ENCODE measurements at places on chromosomes 12 and 14. TPM values are rescaled to one million over a fixed set of nuclear protein-coding genes. Genes with fewer than 3 reads are reported as not detected.

The TEX52 gene
- not detected for total RNA-seq

The ARID4A gene
- total RNA-seq: 90.2 TPM

The CRACR2A gene
- 52.8 TPM for total RNA-seq

The ARG2 gene
- 5.2 TPM for total RNA-seq

The ANP32D gene
- not detected for total RNA-seq

The KRT5 gene
- total RNA-seq: not detected

The UNC119B gene
- 16.2 TPM for total RNA-seq

The CD163L1 gene
- 0.08 TPM for total RNA-seq

The FRS2 gene
- 27.9 TPM for total RNA-seq

The FBXO33 gene
- 47.8 TPM for total RNA-seq

The CLEC4D gene
- not detected for total RNA-seq

The KRT74 gene
- total RNA-seq: not detected

The NRL gene
- 2.2 TPM for total RNA-seq

The GPD1 gene
- total RNA-seq: 0.77 TPM

The GARIN6 gene
- total RNA-seq: not detected

DNA sequence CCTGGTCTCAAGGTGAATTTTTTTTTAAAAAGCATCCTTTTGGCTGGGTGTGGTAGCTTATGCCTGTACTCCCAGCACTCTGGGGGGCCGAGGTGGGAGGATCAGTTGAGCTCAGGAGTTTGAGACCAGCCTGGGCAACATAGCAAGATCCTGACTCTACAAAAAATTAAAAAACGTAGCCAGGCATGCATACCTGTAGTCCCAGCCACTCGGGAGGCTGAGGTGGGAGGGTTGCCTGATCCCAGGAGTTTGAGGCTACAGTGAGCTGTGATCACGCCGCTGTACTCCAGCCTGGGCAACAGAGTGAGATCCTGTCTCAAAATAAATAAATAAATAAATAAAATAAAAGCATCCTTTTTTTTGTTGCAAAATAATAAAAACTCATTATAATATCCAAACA lies 12.4 kb downstream of the TSPAN9 start:
- no peaks in the 10 kb centered on the region for H3K36me3 ChIP-seq
- H3K27me3 ChIP-seq: no peaks in the 10 kb centered on the region
- no peak for DNase-seq
- H3K4me1 ChIP-seq: peaks cover 2% of the 10 kb centered on the region
- no peak overlapping the region for H3K4me3 ChIP-seq

DNA sequence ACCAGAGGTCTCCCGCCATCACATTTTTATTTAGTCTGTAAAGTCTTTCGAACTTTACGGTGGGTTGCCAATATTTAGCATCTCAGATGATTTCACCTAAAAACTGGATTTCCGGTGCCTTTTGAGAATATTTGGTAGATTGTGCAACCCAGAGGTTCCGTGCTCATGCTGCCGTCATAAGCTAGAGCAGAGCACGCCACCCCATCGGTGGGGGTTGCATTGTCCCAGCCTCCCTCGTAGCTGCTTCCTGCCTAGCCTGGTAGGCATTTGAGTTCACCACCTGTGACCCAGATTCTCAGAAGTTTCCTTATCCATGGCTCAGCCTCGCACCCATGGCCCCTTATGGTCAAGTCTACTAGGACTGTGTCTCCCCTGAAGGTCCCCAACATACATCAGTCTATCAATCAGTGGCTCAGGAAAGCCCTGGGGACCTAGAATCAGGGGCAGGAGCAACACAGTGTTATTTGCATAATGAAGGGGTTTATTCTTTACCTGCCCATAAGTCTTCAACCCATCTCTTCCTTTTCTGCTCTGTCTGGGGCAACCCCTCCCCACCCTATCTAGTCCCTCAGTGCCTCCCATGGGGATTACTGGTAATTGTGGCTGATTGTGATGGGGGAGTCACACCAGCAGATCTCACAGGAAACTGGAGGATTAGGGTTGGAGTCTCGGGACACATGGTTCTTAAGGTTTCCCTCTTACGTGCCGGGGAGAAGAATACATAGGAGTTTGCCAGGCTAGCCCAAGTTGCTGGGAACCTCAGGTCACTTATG lies 152.3 kb downstream of the PHETA1 start:
- H3K4me3 ChIP-seq: peak overlapping the region; percentile 25
- DNase-seq: no peak
- peaks cover 44% of the 10 kb centered on the region for H3K27me3 ChIP-seq
- peaks cover 2% of the 10 kb centered on the region for H3K36me3 ChIP-seq

GRCh38 chr12:93468008-93468371 lies 676 bp downstream of the MRPL42 start:
- H3K4me1 ChIP-seq: peaks cover 19% of the 10 kb centered on the region
- H3K27me3 ChIP-seq: no peaks in the 10 kb centered on the region
- H3K36me3 ChIP-seq: peaks cover 9% of the 10 kb centered on the region
- H3K4me3 ChIP-seq: peak overlapping the region; percentile 91
- no peak for DNase-seq

GRCh38 chr12:57666897-57667296 lies 27.0 kb upstream of the OS9 start:
- no peak overlapping the region for H3K27ac ChIP-seq
- peaks cover 2% of the 10 kb centered on the region for H3K36me3 ChIP-seq
- DNase-seq: no peak
- H3K27me3 ChIP-seq: no peaks in the 10 kb centered on the region
- H3K4me3 ChIP-seq: no peak overlapping the region

GRCh38 chr12:53443955-53444354 lies 2.4 kb downstream of the PRR13 start:
- peak overlapping the region; percentile 98 for H3K4me3 ChIP-seq
- H3K27ac ChIP-seq: peak overlapping the region; percentile 93
- H3K36me3 ChIP-seq: no peaks in the 10 kb centered on the region
- DNase-seq: no peak

DNA sequence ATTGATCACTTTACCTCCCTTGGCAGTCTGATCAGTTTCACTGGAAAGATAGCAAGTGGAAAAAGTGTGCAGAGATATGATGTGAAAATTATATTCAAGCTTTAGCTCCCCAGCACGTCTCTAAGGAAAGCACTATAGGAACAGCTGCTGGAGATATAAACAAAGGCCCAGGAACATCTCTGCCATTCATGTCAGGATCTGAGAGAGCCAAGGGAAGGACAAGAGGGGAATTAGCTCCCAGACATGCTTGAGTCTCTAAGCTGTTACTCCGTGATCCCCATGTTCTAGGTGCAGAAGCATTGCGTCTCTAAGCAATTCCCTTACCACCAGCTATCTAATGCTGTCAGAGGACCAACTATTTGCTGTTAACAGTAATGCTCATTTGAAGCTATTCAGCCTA lies 700.2 kb downstream of the DIO2 start:
- DNase-seq: no peak
- no peak overlapping the region for H3K4me3 ChIP-seq
- H3K27ac ChIP-seq: no peak overlapping the region
- no peaks in the 10 kb centered on the region for H3K27me3 ChIP-seq
- no peaks in the 10 kb centered on the region for H3K36me3 ChIP-seq

DNA sequence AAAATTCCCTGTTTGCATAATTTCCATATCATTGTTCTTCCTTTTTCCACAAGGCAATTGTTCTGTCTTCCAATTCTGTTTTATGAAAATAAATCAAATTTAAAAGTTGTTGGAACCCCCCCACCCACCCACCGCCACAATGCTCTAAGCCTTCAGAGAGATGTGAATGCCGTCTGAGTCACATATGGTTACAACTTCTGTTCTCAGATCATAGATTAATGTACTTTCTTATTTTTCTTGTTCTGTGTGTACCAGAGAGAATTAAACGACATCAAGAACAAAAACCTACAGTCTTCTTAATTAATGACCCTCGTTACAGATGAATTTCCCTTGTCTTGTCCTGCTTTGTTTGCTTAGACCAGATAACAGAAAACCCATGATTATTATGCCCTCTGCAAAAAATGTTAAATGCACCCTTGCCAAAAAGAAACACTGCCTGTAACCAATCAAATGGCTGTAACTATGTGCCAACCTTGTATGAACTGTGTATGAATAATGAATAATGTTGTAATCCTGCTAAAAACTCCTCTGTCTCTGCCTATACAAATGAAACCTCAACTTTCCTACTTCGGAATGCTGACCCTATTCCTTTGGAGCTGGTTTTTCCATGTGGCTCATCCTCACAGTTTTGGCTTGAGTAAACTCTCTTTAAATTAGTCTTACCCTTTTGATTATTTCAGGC lies 14.0 kb downstream of the OR6S1 start:
- no peak overlapping the region for H3K27ac ChIP-seq
- peaks cover 52% of the 10 kb centered on the region for H3K4me1 ChIP-seq
- H3K27me3 ChIP-seq: peaks cover 54% of the 10 kb centered on the region
- no peak for DNase-seq

- no peak for DNase-seq
- H3K4me3 ChIP-seq: no peak overlapping the region
- no peaks in the 10 kb centered on the region for H3K27me3 ChIP-seq
- peaks cover 11% of the 10 kb centered on the region for H3K36me3 ChIP-seq
Observed at GRCh38 chr12:71656740-71657139, 6.9 kb downstream of the ZFC3H1 start.

DNA sequence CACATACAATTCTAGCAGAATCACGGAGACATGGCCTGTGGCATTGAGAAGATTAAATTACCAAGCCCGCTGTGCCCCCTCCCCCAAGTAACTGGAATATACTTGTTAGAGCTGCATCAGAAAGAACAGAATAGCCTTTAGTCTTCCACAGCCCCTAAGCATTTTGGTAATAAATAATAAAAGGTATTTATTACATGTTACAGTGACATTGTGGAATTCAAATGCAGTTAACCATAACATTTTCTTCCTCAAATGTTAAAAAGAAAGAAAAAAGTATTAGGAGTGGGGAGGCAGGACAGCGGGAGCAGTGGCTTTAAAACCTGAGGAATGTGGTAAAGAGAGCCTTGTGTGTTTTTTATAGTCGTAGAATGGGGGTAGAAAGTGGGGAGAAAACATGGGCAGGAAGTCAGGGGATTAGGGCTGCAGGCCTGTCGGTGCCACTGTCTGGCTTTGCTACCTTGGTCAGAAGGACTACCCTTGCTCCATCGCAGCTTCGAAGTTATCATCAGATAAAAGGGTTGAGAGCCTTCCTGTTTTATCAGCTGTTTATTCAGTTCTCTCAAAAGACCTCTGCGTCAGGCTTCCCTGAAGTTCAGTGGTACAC lies 255.9 kb downstream of the MSRB3 start:
- no peak for DNase-seq
- no peaks in the 10 kb centered on the region for H3K4me1 ChIP-seq
- no peaks in the 10 kb centered on the region for H3K36me3 ChIP-seq

GRCh38 chr14:100237735-100238418 lies 1.1 kb upstream of the YY1 start:
- peak; percentile 45 for DNase-seq
- peak overlapping the region; percentile 94 for H3K27ac ChIP-seq
- H3K4me1 ChIP-seq: peaks cover 45% of the 10 kb centered on the region
- no peaks in the 10 kb centered on the region for H3K27me3 ChIP-seq

GRCh38 chr12:50641566-50641965 lies 122.3 kb upstream of the ATF1 start:
- peaks cover 2% of the 10 kb centered on the region for H3K36me3 ChIP-seq
- DNase-seq: no peak
- peaks cover 9% of the 10 kb centered on the region for H3K4me1 ChIP-seq
- no peak overlapping the region for H3K4me3 ChIP-seq
- H3K27me3 ChIP-seq: no peaks in the 10 kb centered on the region

- DNase-seq: no peak
- peaks cover 2% of the 10 kb centered on the region for H3K36me3 ChIP-seq
- peaks cover 47% of the 10 kb centered on the region for H3K27me3 ChIP-seq
- H3K4me3 ChIP-seq: no peak overlapping the region
- no peak overlapping the region for H3K27ac ChIP-seq
Observed at GRCh38 chr12:108207791-108208730, 79.0 kb downstream of the WSCD2 start.

GRCh38 chr12:116093915-116094314 lies 183.6 kb downstream of the MED13L start:
- H3K27ac ChIP-seq: no peak overlapping the region
- no peaks in the 10 kb centered on the region for H3K27me3 ChIP-seq
- no peak overlapping the region for H3K4me3 ChIP-seq

GRCh38 chr12:101749657-101750056 lies 10.4 kb upstream of the SYCP3 start:
- H3K4me1 ChIP-seq: peaks cover 7% of the 10 kb centered on the region
- no peak for DNase-seq
- H3K36me3 ChIP-seq: peaks cover 12% of the 10 kb centered on the region

DNA sequence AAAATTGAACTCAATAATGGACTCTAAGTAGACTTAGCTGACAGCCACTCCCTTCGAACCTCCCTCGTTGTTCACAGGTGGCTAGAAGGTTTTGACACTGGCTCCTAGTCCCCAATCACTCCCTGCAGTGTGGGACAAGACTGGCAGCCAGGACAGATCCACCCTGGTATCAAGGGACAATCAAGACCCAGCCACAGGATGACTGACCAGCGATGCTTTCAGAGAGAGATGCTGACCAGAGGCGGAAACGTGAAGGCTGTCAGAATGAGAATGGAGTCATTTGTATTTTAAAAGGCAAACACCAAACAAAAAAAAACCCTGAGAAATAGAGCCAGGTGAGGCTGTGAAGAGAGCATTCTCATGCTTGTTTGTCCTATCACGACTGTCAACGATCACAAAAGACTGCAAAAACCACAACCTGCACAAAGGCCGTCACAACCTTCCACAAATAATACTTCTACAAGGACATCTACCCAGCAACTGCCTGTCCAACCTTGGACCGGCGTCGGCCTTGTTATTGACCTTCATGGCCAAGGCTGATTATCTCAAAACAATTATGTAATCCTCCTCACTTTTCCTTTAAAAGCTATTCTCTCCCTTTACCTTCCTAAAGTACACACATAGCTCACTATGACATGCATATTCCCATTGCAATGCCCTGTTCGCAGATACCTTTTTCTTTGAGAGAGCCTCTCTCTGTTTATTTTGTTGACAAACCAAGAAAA lies 13.2 kb downstream of the EIF5 start:
- H3K27ac ChIP-seq: peak overlapping the region; percentile 88
- H3K4me3 ChIP-seq: peak overlapping the region; percentile 7
